ENCODE measurements at places on chromosomes 5 and 9.

DNA sequence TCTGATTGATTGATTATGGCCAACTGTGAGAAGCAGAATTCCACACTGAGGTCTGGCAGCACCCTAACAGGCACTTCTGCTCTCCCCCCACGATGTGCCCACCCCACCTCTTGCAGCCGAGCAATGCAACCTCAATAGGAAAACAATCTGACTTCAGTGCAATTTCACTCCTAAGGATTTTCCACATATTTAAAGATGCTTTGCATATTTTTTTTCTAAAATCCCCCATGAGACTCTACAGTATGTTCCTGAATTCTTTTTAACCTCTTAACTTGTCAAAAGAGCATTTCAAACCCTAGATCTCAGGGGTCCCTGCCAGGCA is 243.1 kb downstream of the AUH start:
- no peak for DNase-seq

- DNase-seq = no peak
Measured at GRCh38 chr5:81046041-81046440, 85.9 kb downstream of the RASGRF2 start.

GRCh38 chr5:135129307-135129706 is 95.3 kb upstream of the PITX1 start:
- no peak for DNase-seq

DNA sequence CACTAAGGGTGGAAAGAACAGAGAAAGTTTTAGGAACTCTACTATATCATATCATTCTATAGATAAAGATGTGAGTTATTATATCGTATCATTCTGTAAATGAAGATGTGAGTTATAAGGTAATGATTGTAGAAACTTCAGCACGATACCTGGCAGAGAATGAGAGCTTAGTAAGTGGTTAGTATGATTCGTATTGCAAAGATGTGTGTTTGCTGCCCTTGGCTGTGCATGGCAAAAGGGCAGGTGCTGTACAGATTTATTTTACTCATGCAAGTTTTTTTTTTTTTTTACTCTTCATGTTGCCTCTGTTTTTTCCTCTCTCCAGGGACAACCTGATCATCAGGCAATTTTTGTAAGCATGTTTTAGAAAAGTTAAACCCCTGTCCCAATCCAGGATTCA is 83.3 kb downstream of the EGFLAM start:
- no peak for DNase-seq

- DNase-seq = no peak
Measured at GRCh38 chr9:21873540-21874221, 71.2 kb downstream of the MTAP start.

DNA sequence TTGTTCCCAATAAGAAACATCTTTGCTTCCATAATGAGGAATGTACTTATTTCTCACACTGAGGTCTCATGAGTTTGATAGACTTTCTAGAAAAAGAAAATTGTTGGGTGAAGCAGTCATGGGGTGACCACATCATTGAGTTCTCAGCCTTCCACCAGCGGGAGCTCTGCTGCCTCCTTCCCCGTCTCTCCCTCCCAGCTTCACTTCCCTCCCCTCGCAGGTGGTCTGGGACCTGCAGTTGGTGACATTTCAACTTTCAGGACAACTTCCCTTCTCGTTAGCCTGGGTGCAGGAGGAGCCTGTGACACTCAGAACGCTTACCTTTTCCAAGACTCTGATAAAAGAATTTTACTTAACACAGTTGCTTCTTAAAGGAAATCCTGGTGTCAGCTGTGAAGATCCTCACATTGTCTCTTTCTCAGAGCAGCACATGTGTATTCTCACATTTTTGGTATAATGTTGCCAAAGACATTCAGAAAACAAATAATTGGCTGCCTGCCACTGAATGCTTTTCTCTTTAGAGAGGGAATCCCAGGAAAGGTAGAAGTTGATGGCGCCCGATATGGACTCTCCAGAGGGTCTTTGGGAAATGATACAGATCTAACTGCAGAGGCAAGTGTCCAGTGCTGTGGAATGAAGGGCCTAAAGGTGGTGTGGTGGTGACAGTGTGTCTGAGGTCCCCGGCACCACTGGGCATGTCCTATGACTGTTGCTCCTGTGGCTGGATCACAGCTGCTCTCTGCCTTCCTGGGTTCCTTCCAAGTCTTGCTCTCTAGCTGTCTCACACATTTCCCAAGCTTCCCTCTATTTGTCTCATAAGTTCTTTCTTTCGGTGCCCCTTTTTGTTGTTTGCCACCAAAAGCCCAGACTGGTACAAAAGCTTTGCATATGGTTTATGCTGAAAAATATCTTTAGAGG is 238.1 kb downstream of the GAS1 start:
- no peak for DNase-seq

DNA sequence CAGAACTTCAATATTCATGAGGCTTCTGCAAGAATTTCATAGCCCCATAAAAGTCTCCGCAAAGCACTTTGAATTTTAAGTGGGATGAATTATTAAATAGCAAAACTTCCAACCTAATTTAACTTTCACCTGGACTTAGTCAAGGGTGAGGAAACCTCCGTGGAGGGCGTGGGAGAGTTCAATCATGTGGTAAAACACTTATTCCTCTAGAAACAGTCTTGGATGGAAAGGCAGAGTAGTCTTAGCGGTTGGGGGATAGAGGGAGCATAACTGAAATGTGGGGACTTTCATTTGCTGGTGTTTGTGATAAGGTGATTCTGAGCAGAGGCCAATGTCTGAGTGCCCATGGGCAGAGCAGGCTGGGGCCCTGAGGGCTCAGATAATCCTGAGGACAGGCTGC is 241.9 kb downstream of the IRX1 start:
- no peak for DNase-seq

GRCh38 chr5:104347119-104347708 is 784.6 kb upstream of the NUDT12 start:
- DNase-seq = no peak

DNA sequence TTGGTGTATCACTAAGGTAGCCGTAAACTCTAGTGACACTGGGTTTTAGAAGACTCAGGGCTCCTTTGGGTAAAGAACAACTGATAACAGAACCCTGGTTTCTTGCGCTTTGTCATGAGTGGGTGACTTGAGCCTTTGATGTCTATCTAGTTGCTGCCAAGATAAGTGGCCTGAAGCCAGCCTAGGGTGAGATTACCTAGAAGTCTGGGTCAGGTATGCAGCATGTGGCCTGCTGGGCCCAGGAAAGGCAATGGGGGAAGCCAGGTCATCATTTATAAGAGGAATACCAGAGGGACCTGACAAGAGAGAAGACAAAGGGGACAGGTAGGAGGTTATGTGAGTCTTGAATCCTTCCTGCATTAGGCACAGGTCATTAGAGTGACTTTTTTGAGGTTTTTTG is 23.2 kb upstream of the GARNL3 start:
- DNase-seq = no peak

GRCh38 chr5:163619273-163619934 is 114.0 kb downstream of the MAT2B start:
- no peak for DNase-seq

GRCh38 chr5:94175912-94176311 is 434.5 kb upstream of the POU5F2 start:
- DNase-seq = no peak

GRCh38 chr5:161093100-161093499 is 241.1 kb upstream of the ATP10B start:
- DNase-seq = no peak

DNA sequence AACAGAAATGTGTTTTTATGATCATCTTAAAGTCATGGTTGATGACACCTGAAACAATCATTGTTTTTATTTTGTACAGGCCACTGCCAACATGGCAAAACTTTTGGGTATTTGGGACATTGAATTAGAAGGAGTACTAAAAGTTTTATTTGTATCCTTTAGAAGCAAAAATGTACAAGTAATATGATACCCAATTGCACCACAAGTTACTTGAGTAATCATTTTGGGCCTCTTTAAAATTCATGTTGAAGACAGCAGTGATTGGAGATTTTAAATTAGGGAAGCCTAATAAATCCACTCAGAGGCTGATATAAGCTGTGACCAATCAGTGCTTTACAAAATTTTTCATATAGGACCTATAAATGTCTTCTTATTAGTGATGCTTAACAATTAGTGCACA is 212.9 kb downstream of the MARCHF11 start:
- DNase-seq = no peak

DNA sequence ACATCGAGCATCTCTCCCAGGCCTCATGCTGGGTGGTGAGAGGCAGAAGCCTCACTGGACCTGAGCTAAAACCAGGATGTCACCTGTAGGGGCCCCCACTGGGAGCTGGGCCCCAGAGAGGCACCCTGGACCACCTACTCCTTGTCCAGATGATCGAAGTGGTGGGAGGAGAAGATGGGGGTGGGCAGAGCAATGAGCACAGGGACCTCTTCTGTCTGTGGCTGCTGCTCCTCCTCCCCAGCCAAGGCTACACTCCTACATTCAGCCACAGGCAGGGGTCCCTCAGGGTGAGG is 227.5 kb downstream of the CACNA1B start:
- DNase-seq = no peak

DNA sequence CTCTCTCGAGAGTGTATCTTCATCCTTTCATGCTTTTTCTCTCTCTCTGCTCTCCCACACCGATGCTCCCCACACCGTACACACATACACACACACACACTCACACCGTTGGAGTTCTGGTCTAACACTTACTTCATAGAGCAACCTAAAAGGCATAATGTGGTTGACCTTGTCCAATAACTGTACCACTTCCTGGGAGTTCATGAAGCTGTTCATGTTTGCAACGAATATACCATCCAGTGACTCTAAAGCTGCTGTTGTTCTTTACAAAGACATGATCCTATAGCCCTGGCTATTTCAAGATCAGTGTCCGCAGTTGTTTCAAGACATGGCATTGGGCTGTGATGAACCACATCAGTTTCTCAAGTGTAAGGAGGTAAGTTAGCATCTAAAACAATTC is 10.0 kb downstream of the MEF2C start:
- no peak for DNase-seq

GRCh38 chr9:97563458-97564135 is 62.1 kb downstream of the TMOD1 start:
- no peak for DNase-seq

DNA sequence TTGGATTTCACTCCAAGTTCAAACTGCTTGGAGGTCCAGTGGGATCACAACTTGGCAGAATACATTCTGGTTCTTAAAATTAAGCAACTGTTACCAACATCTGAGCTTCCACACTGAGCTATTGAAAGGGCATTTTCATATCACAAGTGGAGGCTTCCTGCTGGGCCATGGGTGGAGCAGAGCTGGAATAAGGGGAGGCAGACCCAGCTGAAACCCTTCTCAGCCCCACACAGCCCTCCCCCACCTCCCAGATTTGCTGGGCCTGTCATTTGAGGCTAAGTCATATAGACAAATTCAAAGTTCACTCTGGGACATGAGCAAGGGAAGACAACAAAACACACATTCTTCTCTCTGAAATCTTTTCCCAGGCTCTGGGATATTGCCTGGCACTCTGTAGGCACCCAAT is 79.9 kb downstream of the ACTL7B start:
- DNase-seq = no peak

DNA sequence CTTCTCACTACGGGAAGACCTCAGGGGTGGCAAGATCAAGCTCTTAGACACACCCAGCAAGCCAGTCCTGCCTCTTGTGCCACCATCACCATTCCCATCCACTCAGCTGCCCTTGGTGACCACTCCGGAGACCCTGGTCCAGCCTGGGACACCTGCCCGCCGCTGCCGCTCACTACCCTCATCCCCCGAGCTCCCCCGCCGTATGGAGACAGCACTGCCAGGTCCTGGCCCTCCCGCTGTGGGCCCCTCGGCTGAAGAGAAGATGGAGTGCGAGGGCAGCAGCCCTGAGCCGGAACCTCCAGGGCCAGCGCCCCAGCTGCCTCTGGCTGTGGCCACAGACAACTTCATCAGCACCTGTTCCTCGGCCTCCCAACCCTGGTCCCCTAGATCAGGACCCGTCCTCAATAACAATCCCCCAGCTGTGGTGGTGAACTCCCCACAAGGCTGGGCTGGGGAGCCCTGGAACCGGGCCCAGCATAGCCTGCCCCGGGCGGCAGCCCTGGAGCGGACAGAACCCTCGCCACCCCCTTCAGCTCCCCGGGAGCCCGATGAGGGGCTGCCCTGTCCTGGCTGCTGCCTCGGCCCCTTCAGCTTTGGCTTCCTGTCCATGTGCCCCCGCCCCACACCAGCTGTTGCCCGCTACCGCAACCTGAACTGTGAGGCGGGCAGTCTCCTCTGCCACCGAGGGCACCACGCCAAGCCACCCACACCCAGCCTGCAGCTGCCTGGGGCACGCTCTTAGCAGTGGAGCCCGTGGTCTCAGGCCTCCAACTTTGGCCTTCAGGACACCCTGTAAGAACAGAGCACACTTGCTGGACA is 4.1 kb downstream of the TESK1 start:
- DNase-seq = no peak

DNA sequence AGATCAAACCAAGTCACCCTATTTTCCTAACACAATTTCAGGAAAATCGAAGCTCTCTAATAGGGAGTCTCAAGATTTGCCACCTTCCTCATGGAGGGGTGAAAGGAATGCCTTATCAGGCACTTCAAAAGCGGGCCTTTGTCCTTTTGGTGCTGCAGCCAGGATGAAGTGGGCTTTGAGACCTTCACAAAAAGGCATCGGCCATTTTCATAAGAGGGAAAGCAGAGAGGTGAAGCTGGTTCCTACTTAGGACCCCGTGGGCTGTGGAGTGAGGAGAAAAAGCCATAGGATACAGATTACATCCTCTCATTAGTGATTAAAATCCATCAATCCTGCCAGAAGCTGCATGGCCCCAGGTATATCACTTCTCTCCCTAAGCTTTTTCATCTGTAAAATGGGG is 859 bp downstream of the CDKN2AIPNL start:
- DNase-seq = no peak

- no peak for DNase-seq
Measured at GRCh38 chr9:36566813-36567221, 5.9 kb upstream of the MELK start.

DNA sequence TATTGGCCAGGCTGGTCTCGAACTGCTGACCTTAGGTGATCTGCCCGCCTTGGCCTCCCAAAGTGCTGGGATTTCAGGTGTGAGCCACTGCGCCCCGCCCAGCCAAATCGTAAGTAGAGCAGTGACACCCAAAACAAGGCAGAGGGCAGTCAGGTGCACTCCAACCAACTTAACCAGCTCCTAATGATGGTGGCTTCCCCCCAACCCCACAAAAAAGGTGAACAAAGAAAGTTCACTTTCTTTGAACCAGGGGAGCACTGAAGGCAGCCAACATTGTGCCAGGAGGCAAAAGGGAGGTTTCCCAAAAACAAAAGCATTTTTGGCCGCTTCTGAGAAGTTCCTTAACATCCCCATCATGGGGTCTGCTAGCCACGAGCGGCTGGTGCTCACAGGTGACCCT is 9.6 kb downstream of the GMCL2 start:
- no peak for DNase-seq

Measured in activated gamma-delta T cell (primary cell).